CD8-positive, alpha-beta memory T cell (primary cell): ENCODE measurements at places on chromosomes 3 and 15.

GRCh38 chr3:67127254-67127653 is 129.1 kb downstream of the KBTBD8 start:
- no peaks in the 10 kb centered on the region for H3K4me1 ChIP-seq
- no peaks in the 10 kb centered on the region for H3K27me3 ChIP-seq
- no peak for DNase-seq

DNA sequence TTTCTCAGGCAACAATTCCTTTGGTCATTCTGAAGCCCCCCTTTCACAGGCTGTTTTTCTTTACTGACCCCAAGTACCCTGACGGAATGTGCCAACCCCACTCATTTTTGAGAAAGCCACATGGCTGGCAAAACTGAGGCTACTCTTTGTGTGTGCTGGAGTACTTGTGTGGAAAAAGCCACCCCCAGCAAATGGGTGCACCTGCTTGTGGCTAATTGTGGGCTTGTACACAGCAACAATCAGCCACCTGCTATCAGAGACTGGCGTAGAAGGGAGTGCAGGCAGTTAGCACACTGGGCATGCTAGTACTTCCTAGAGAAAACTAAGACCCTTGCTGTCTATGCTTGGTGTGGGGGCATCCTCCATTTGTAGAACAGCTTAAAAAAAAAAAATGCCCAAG is 110.1 kb upstream of the LMOD3 start:
- peaks cover 22% of the 10 kb centered on the region for H3K4me1 ChIP-seq
- H3K27ac ChIP-seq, result no peak overlapping the region
- no peaks in the 10 kb centered on the region for H3K27me3 ChIP-seq
- DNase-seq, result no peak
- no peak overlapping the region for H3K4me3 ChIP-seq

DNA sequence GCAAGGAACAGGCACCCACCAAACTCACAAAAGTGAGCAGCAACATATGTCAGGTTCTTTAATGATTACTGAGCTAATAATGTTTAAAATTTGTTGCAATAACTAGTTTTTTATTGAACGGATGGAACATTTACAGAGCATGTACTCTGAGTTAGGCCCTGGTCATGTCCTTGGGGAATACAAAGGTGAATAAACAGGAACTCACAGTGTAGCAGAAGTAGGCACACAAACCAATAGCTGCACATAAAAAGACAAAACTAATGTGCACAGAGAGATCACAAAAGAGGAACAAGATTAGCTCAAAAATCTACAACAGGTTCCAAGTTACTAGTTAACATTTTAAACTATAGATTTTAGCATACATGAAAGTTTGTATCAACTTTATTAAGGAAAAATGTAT is 505.3 kb upstream of the PPP2R3A start:
- H3K4me1 ChIP-seq, result no peaks in the 10 kb centered on the region
- H3K27ac ChIP-seq, result no peak overlapping the region
- DNase-seq, result no peak
- H3K4me3 ChIP-seq, result no peak overlapping the region
- H3K36me3 ChIP-seq, result no peaks in the 10 kb centered on the region

DNA sequence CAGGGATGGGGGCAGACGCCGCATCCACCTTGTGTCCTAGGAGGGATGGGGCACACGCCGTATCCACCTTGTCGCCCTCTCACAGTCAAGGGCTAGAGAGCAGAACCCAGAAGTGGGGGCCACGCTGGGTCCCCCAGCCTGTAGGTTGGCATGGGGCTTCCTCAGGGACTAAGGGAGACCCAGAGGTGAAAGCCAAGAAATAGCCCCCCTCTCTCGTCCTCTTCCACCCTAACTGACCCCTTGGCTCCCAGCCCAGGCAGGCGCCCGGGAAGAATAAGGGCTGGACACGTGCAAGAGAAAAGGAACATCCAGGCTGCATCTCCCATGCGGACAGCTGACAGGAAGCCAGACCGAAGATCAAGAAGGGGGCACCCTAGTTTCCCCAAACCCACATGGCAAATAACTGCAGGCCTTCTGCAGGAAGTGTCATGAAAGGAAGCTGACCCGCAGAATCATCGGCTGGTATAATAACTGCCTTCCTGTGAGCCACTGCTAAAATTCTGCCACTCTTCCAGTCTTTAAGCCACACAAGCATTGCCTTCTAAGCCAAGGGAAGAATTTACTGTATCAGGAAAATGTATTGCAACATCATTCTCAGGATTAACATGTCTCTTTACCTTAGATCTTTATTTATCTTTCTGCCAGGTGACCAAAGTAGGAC is 38.5 kb upstream of the TFRC start:
- H3K36me3 ChIP-seq, result no peaks in the 10 kb centered on the region
- no peak for DNase-seq
- H3K27ac ChIP-seq, result no peak overlapping the region
- H3K27me3 ChIP-seq, result no peaks in the 10 kb centered on the region
- no peak overlapping the region for H3K4me3 ChIP-seq
- H3K4me1 ChIP-seq, result peaks cover 21% of the 10 kb centered on the region

- H3K36me3 ChIP-seq, result no peaks in the 10 kb centered on the region
- no peak overlapping the region for H3K27ac ChIP-seq
- H3K27me3 ChIP-seq, result no peaks in the 10 kb centered on the region
- DNase-seq, result no peak
- no peaks in the 10 kb centered on the region for H3K4me1 ChIP-seq
Measured at GRCh38 chr3:179551349-179552105, 11.2 kb upstream of the ACTL6A start.
